Breast epithelium (tissue), 4 donors: ENCODE measurements at places on chromosomes 3 and 15. TPM values are rescaled to one million over a fixed set of nuclear protein-coding genes. Genes with fewer than 3 reads are reported as not detected.

The MCF2L2 gene
- 1.3 TPM for total RNA-seq

The PLA2G4D gene
- not detected for total RNA-seq

The SKIC8 gene
- 63.5 TPM for total RNA-seq

The LYSMD2 gene
- total RNA-seq: 15.8 TPM

The MST1R gene
- 0.16 TPM for total RNA-seq

The ACKR2 gene
- 6.9 TPM for total RNA-seq

The TMEM207 gene
- not detected for total RNA-seq

The ARHGEF26 gene
- total RNA-seq: 19.8 TPM

The AMOTL2 gene
- 78.3 TPM for total RNA-seq

The XYLB gene
- total RNA-seq: 6.7 TPM

The SAMMSON gene
- not detected for total RNA-seq

The LRRIQ4 gene
- total RNA-seq: 0.15 TPM

The CTXN2 gene
- not detected for total RNA-seq

The HYAL1 gene
- total RNA-seq: 4.8 TPM

The DNAH1 gene
- 10.8 TPM for total RNA-seq

The NCKIPSD gene
- total RNA-seq: 40.3 TPM

The GABRG3 gene
- total RNA-seq: not detected

The KNL1 gene
- 1.8 TPM for total RNA-seq

The SLC15A2 gene
- total RNA-seq: 4.1 TPM

The CDCP1 gene
- 1.9 TPM for total RNA-seq

The ERC2 gene
- 0.64 TPM for total RNA-seq

The C2CD4B gene
- total RNA-seq: 0.96 TPM

The PTX3 gene
- 10.1 TPM for total RNA-seq

The ABHD10 gene
- 17.3 TPM for total RNA-seq

The PRTG gene
- 11.6 TPM for total RNA-seq

The ERICH6 gene
- 0.98 TPM for total RNA-seq

The STRA6 gene
- total RNA-seq: not detected

The RHOV gene
- total RNA-seq: 8.5 TPM

The CHSY1 gene
- 36.7 TPM for total RNA-seq

The SLC6A1 gene
- 0.32 TPM for total RNA-seq

The RASGRF1 gene
- 0.15 TPM for total RNA-seq

The AP2M1 gene
- total RNA-seq: 204 TPM

The ZNF385D gene
- 3.2 TPM for total RNA-seq

The EBLN2 gene
- 12.0 TPM for total RNA-seq

The INKA1 gene
- 4.5 TPM for total RNA-seq

The CAND2 gene
- total RNA-seq: 5.6 TPM

The SGO1 gene
- not detected for total RNA-seq

The MED12L gene
- total RNA-seq: 1.6 TPM

The FGF7 gene
- 178 TPM for total RNA-seq

The SLITRK3 gene
- total RNA-seq: 0.59 TPM

The TEX55 gene
- total RNA-seq: not detected

The ZXDC gene
- 39.0 TPM for total RNA-seq

The SLC12A8 gene
- total RNA-seq: 0.48 TPM

The GP5 gene
- not detected for total RNA-seq

The RCCD1 gene
- 5.3 TPM for total RNA-seq

The MITF gene
- total RNA-seq: 45.8 TPM

The CHRNA7 gene
- total RNA-seq: 2.3 TPM

The PAK2 gene
- 42.3 TPM for total RNA-seq
